HFFc6 (cell line): ENCODE measurements at places on chromosomes 6 and 20.

DNA sequence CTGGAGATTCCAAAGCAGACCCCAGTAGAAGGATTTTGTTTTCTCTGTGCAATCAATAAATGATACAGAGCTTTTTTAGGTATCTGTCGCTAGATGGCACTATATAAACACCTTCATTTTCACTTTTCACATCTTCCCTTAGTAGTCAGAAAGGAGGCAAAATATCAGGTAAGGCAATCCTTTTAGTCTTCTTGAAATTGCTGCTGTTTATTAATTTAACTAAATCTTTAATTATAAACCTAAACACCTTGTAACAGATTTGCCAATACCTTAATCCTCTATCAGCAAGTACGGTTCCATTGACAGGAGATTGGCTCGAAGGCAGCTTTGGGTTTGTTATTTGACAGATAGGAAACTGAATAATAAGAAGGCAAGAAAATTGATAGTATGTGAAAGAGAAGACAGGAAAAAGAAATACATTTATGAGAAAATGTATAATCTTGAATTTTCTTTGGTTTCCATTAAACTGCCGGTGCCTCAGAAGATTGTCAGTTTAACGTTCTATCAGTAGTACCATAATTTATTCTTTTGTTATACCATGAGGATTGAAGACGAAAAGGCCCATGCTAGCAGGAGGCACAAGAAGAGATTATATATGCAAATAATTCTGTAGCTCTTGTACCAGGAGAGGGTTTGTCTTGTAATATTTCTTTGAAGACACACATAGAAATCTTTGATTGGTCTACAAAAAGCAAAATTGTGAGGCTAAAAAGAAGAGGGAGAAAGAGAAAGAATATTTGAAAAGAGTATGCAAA is 23.5 kb upstream of the IBTK start:
- DNase-seq, result peak; percentile 27

- no peak for DNase-seq
These were observed 5.1 kb upstream of the EPHA7 start for GRCh38 chr6:93424303-93425064.

- peak; percentile 5 for DNase-seq
These were observed 409.6 kb downstream of the MAFB start for GRCh38 chr20:40279390-40279789.

DNA sequence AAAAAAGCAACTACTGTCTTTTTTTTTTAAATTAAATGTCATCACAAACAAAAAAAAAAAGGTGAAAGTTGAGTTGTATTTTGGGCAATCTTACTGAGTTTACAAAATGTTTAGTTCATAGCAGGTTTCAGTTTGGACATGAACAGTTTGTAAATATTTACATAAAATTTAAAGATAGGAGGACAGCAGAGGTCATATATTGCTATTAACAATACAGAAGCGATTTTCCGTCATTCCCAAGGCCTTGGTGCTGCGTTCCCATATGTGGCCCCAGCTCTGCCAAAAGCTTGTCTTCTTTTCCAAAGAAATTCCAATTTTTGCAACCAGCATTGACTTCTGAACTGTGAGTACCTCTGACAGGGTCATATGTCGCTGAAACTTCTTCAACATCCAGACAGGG is 5.1 kb downstream of the BACH2 start:
- DNase-seq, result no peak

- DNase-seq, result no peak
These were observed 151.0 kb downstream of the VEGFA start for GRCh38 chr6:43921039-43921438.

DNA sequence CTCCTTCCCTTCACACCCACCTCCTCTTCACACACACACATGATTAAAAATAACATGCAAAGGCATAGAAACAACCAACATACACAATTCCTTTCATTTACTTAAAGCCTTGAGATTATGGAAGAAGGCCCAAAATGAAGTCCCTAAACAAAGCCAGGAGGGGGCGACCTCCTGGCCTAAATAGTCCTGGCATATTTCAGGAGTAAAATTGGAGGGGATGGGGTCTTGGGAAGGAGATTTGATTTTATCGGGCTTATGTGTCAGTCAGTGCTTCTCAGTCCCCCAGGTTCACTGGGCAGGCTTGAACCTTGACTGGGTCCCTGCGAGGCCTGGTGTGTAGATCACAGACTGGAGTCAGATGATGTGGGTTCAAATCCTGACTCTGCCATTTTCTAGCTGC is 266.4 kb downstream of the SAMD5 start:
- no peak for DNase-seq

GRCh38 chr20:33979094-33979493 is 14.6 kb upstream of the RALY start:
- no peak for DNase-seq

DNA sequence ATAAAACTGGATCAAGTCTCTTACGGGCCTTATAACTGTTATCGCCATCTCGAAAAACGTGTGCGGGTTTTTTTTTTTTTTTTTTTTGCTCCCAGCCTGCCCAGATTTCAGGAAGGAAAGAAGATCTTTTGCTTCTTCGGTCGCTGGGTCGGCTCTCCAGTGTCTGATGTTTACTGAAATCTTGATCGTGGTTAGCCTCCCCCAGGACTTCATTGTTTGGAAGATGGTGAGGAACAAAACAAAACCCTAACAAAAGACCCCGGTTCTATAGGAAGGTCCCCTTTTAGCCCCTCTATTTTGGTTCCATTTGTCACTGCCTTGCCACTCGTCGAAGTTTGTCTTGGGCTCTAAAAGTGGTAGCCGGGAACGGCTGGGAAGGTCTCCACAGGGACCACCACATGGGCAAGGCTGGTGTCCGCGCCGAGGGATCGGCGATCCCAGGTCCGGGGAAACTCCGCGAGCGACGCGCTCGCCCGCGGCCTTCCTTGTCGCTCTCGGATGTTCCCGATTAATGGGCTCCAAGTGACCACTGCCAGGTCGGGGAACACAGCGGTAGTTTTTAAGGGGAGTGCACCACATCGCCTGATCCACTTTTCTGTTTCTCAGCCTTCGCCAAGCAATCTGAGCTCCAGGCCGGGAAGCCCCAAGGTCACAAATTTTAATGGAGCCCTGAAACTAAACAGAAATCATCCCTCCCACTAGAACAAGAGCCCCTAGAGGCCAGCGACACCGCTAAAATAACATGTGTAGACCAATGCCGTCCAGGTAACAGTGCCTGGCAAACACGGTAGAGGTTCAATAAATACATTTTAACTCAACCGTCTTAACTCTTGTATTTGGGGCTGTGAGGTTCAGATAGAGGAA is 27.0 kb downstream of the TRIM27 start:
- peak; percentile 65 for DNase-seq

DNA sequence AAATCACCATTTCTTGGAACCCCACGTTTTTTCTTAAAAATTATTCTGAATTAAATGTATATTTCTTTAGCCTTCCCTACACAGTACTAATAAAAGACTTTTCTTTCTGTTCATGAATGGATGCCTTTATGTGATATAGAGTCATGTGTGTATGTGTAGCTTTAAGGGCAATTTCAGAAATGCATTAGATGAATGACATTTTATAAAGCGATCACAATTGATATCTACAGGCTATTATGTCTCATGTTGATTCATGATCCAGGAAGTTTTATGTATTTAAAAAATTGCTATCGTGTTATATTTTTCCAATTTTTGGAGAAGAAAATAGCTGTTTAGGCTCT is 81.3 kb downstream of the RNF144B start:
- no peak for DNase-seq

GRCh38 chr6:93139408-93140081 is 279.8 kb downstream of the EPHA7 start:
- no peak for DNase-seq

- no peak for DNase-seq
These were observed 1.7 kb downstream of the PRR18 start for GRCh38 chr6:166306378-166307081.

DNA sequence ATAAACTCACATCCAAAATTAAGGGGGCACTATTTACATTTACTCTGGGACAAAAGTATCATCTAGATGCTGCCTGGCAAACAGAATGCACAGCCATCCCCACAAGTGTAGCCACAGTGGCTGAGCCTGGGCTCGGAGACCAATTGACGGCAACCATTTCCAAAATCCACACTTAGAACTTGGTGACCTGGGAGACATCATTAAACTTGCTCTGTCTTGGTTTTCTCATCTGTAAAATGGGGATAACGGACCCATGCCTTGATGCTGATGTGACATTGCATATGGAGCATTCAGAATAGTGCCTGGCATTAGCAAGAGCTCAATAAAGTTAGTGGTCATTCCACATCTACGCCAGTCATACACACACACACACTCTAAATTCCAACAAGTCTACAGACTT is 140.0 kb upstream of the NUP153 start:
- DNase-seq, result no peak

DNA sequence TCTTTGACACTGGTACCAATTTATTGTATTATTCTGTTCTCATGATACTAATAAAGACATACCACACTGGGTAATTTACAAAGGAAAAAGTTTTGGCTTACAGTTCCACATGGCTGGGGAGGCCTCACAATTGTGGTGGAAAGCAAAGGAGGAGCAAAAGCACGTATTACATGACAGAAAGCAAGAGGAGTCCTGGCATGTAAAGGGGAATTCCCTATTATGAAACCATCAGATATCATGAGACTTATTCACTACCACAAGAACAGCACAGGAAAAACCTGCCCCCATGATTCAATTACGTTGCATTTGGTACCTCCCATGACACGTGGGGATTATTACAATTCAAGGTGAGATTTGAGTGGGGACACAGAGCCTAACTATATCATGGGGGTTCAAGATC is 43.4 kb downstream of the SLC22A2 start:
- DNase-seq, result no peak

GRCh38 chr20:24653306-24653705 is 183.9 kb downstream of the SYNDIG1 start:
- peak; percentile 44 for DNase-seq

GRCh38 chr6:14693301-14694192 is 552.3 kb upstream of the JARID2 start:
- no peak for DNase-seq

DNA sequence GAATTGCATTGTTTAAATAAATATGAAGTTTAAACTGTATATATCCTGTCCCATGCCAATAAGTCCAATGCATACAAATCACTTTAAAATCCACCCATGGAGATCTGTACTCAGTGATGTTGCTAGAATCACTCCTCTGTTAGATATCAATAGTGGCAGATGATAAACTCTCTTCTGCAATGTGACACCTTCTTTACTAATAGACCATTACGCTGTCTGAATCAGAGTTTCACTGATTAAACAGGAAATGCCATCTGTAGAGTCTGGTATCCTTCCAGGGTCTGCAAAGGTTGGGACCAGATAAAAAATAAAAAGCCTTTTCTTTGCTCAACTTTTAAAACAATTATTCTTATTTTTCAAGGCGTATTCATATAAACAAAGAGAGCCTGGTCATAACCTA is 134.5 kb downstream of the EDN3 start:
- no peak for DNase-seq

DNA sequence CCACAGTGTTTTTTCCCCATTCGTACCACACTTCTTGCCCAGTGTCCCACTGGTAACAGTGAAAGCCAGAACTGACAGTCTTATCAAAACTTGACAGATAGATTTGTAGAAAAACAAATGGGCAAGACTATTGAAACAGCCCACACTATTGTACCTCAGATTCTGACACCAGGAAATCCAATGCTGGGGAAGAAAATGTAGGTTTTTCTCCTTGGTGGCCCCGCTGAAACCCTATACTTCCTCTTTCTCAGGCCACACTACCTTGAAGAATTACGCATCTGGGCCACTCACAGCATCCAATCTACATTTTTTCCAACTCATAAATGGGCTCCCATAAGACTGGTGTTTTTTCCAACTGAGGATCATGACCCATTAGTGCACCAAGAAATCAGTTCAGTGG is 90.9 kb upstream of the HDDC2 start:
- no peak for DNase-seq

GRCh38 chr6:166454692-166455515 is 72.2 kb upstream of the MPC1 start:
- DNase-seq, result no peak

DNA sequence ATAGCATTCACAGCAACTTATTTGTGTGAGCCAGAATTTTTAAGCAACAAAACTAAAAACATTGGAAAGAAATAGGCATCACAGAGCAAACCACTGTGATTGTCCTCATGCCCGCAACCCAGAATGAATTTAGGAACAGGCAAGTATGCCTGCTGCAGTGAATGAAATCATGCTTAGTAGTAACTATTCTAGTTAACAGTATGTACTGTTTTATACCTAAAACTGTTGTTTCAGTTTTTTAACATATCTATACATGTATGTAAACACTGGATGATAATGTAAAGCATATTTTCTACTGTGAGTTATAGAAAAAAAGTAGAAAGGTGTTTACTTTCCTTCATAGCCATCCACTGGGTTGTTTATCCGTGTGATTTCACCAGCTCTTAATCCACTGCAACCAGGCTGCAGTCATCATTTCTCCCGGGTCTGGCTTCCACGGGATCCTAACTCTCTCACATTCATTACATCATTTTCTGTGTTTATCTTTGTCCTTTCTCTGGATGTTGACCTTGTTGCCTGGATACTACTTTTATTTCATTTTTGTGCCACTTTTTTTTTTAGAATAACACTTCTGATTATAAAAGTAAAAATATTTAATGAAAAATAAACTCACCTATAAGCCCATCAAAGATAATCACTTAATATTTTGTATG is 3.6 kb upstream of the ARFGEF3 start:
- DNase-seq, result no peak

DNA sequence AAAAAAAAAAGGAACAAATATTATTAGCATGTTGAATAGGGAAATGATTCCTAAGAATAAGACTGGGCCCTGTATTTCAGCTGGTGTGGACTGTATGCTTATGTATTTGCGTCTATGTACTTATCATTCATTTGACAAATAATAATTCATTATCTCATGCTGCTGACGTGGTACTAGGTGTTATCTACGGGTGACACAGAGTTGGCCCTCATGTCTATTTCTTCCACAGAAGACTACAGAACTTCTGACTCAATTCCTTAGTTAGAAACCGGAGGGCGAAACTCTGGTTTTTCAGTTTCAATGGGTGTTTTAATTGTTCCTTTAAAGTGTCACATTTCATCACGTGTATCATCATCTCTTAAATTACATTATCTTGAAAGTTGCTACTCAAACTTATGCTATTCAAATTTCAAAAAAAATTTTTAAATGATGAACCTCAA is 305.9 kb downstream of the CLIC5 start:
- no peak for DNase-seq

- DNase-seq, result no peak
These were observed 130.5 kb downstream of the MYB start for GRCh38 chr6:135311446-135312200.

GRCh38 chr20:20360464-20360863 is 7.4 kb upstream of the INSM1 start:
- DNase-seq, result peak; percentile 56

DNA sequence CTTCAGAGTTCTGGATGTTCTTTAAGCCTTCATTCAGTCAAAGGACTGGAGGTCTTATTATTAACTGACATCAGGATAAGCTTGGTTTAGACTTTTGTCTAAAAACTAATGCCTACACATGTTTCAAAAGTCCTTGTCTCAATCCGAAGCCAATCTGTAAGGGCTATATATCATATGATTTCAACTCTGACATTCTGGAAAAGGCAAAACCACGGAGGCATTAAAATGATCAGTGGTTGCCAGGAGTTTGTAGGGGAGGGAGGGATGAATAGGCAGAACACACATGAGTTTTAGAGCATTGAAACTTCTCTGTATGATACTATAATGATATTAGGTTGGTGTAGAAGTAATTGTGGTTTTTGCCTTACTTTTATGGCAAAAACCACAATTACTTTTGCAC is 1285.8 kb upstream of the CITED2 start:
- no peak for DNase-seq
